Stimulated activated CD8-positive, alpha-beta memory T cell treated with anti-CD3 and anti-CD28 coated beads, Interleukin-4, amount 100 ng/mL, for 4 hours (primary cell): ENCODE measurements at places on chromosomes 12 and 14.

DNA sequence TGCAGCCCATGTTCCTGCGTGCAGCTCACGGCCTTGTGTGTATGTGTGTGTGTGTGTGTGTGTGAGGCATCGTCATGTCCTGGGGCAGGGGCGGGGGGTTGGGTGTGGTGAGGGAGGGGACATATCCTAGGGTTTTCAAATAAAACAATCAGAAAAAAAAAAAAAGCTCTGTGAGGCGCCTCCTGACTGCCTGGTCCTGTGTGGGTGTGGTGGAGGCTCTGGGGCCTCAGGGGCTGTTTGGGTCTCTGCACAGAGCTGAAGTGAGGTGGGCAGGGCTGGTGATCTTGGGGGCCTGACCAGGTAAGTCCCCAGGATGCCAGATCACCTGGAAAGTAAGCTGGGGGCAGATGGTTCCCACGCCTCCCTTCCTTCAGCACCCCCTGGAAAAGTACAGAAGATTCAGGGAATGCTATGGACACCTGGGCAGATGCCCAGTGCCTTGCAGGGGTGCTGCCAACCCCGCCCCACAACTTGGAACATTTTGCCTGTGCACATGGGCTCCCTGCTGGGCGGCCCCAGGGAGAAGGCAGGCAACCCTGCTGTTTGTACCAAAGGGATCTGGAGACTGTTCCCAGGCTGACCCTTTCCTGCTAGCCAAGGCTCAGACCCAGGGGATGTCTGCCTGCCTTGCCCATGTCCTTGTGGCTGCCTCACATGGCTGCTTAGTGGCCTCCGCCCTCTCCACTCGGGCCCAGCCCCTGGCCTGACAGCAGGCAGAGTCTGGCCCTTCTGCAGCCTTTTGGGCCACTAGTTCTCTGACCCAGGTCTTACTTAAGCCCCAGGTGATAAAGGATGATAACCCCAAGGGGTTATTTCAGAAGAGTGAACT lies 28.8 kb downstream of the CLSTN3 start:
- DNase-seq: no peak

- DNase-seq: no peak
Observed at GRCh38 chr14:61426048-61426447, 104.7 kb downstream of the PRKCH start.

- DNase-seq: no peak
Observed at GRCh38 chr12:43805149-43805859, 813 bp downstream of the TWF1 start.

GRCh38 chr12:96049101-96049500 lies 13.7 kb upstream of the LTA4H start:
- DNase-seq: no peak

DNA sequence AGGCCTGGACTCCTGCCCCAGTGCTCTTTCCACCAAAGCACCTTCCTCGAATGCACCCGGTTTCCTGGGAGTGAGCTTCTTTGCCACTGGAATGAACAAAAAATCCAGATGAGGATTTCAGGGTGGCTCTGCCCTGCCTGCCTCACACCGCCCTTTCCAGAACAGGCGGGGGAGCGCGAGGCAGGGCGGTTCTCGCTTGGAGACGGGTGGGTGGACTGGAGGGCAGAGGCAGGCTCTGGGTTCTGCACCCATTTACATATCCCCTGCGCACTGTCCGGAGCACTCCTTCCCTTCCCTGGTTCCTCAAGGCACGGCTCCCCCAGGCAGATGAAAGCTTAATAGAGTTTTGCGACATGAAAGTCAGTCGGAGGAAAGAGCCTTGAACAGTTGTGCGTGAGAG lies 69.7 kb upstream of the DLK1 start:
- DNase-seq: no peak

GRCh38 chr12:14656846-14657245 lies 39.6 kb downstream of the GUCY2C start:
- no peak for DNase-seq

- no peak for DNase-seq
Observed at GRCh38 chr12:24287963-24288362, 338.5 kb upstream of the SOX5 start.

DNA sequence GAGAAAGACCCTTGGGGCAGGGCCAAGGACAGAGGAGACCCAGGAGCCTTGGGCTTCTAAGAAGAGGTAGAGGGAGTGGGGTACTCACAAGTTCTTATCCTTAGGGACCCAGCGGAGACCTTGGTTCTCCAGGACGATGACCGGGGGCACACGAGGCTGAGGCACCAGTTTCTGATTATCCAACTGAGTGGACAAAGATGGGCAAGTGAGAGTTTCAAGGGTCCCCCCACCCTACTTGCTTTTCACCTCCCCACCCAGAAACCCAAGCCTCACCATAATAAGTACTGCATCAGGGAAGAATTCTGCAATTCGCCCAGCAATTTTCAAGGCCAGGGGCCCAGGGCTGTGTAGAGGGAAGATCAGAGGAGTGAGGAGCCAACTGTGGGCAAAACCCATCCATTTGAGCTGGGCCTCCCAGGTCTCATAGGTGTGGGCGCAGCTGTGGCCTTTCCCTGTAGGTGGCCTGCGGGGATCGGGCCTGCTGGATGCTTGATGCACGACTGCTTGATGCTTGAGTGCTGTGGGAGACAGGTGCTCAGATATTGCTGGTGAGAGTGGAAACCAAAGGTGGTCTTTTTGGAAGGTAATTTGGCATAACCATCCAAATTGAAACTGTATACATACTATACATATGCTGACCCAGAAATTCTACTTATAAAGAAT lies 2.0 kb downstream of the EMC9 start:
- DNase-seq: no peak

DNA sequence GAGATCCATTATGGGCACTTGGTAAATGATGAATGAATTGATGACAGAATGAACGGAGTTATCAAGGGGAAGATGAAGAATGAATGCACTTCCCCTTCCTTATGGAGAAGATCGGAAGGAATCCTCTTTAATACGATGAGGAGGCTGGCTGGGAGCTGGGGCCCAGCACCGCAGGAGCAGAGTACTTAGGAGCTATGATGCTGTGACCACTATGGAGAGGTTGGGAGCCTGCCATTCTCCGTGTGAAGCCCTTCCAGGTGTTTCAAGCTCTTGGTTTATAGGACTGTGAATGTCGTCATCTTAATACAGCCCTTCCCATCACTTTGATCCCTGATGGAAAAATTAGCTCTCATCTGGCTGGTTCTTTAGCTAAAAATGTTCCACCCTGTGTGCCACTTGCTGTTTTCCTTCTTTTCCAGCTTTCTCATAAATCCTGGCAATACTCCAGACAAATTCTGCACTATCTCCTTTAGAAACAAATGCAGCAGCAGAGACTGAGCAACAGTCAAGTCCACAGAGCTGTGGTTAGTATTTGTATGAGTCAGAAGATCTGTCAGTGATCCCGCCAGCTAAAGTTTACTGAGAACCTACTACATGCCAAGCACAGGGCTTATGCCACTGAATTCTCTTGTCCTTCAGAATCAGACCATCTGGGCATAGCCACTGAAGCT lies 263.1 kb upstream of the CRY1 start:
- no peak for DNase-seq

DNA sequence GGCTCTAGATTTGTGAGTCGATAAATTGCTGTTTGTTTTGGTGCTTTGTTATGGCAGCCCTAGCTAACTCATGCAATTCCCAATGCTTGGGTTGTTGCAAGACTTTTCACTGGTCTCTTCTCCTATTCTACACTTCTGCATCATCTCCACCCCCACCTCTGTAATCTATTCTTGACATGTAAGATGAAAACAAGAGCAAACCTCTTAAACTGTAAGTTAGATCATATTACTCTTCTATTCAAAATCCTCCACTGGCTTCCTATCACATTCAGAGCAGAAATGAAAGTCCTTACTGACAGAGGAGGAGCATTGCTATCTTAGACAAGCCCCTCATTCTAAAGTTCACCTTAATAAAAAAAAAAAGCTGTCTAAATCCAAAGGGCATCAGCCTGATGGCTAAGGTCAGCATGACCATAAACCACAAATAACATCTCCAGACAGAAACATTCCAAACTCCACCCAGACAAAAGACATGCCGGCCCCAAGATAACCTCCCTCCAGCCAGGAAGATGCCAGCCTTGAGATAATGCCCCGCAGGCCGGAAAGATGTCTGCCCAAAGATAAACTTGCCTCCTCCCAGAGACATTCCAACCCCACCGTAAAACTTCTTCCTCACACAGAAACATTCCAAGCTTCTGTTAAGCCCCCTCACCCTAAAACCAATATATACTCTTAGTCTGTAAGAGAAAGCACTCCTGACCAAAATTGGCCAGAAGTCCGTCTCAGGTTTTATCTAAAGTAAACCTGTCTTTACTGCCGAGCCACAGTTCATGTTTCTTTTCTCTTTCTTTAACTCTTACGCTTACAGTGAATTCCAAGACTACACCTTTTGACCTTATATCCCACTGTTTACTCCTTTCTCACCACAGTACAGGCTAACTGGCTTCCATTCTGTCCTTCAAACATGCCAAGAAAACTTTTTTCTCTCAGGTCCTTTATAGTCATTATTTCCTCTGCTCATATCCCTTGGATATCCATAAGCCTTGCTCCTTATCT lies 308.9 kb downstream of the KCNH5 start:
- DNase-seq: no peak

GRCh38 chr12:27331291-27331926 lies 1.2 kb upstream of the BMAL2 start:
- no peak for DNase-seq
